ENCODE measurements at places on chromosomes 7 and 10.

GRCh38 chr10:125133696-125134482 lies 26.5 kb downstream of the CTBP2 start:
- no peak for DNase-seq

GRCh38 chr7:2880051-2880450 lies 35.9 kb upstream of the GNA12 start:
- DNase-seq = no peak

DNA sequence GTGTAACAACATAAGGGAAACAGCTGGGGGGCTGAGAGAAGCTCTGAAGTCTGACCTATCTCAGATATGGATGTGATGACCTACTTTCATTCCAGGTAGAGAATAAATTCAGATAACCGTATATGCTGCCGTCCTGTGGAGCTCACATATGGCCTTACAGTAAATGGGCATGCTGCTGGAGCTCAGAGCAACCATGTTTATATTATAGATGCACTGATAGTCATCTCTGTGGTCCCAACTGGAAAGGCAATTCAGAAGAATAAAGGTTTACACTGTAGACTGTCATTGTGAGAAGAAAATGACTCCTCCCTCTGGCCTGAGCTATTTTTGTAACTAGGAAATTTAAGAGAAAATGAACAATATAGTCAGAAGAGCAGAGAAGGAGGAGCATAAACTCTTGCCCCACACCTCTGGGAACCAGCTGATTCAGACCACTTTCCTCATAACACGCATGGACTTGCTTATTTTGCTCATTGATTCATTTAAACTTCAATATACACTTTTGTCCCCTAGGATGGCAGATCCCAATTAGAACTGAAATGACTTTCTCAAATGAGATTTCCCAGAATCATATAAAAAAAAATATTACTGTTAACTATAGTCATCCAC lies 69.9 kb upstream of the NXPH1 start:
- no peak for DNase-seq

DNA sequence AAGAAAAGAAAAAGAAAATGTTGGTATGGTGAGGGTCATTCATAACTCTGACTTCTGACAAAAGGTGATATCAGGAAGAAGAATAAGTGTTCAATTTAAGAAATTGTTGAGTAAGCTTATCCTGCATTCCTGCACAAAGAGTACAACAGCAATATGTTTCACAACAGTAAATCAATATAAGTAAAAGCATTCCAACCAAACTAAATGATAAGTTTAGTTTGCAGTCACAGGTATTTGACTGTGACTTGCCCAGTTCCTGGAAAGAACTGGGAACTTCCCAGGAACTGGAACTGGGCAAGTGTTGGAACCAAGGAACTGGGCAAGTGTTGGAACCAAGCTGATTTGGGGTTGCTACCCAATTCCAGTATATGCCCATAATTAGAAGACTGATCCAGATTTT lies 35.0 kb downstream of the NEURL1 start:
- no peak for DNase-seq

- DNase-seq = no peak
Measured at GRCh38 chr7:16875861-16876260, 5.9 kb downstream of the AGR3 start.

- DNase-seq = no peak
Measured at GRCh38 chr10:3978761-3979160, 193.8 kb upstream of the KLF6 start.

- no peak for DNase-seq
Measured at GRCh38 chr7:138299066-138299465, 161.0 kb upstream of the TRIM24 start.

- DNase-seq = no peak
Measured at GRCh38 chr7:106779877-106780276, 85.2 kb upstream of the PIK3CG start.

- DNase-seq = no peak
Measured at GRCh38 chr7:135334830-135335543, 101.3 kb downstream of the STRA8 start.

DNA sequence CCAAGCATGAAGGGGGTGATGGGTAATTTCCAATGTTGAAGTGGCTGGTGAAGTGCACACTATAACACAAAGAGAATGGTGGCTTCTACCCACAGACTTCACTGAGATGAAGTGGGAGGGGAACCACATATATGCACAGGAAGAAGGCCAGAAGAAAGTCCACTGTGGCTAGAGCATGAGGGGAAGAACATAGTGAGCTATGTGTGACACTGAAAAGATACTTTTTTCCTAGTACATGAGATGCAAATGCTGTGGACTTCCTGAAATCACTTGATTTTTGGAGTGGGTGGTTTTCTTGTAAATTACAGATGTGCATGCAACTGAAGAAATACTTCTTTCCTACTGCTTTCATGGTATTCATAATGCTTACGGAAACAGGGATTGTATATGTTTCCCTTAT lies 115.6 kb upstream of the PHYHIPL start:
- no peak for DNase-seq

- no peak for DNase-seq
Measured at GRCh38 chr7:25929448-25929847, 222.6 kb upstream of the NFE2L3 start.

DNA sequence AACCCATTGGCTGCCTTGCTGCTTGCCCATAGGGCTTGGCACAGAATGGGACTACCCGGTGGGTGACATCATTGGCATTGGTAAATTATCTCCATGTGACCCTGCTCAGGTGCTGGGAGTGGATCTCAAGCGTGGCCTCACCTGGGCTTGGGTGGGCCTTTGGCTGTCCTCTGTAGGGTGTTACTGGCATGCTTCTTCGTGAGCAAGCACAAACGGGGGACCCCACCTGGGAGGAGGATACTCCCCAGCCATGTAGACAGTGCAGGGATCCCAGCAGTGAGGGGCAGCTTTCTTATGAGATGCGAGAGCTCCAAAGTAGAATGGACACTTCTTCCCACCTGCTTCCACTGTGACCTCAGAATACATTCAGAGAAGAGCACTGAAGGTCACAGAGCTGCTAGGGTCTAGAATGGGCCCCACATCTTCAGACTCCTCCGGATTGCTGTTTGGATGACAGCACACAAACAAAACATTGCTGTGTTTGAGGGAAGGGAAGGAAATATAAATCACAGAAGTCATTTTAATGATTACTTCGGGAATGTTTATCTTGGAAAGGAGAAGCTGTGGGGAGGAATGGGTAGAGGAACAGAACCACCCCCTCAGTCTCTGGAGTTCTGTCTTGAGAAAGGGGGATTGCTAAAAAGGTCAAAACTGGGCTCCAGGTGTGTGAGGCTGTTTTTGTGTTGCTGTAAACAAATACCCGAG lies 75.9 kb downstream of the SH2D4B start:
- no peak for DNase-seq

DNA sequence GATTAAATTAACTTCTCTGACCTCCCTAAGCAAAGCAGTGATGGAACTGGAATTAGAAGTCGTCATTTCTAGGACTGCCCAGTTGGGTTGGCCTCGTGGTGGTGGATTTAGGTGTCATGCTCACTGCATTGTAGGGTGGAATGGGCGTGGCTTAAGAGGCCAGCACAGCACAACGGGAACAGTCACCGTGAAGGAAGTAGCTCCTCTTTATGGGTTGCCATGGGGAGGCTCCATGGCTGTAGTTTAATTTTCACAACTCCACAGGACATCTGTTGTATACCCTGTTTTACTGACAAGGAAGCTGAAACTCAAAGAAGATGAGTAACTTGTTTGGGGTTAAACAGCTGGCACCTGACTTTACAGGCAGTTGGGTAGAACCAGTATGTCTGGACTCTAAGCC lies 208.3 kb downstream of the CELF2 start:
- DNase-seq = no peak

DNA sequence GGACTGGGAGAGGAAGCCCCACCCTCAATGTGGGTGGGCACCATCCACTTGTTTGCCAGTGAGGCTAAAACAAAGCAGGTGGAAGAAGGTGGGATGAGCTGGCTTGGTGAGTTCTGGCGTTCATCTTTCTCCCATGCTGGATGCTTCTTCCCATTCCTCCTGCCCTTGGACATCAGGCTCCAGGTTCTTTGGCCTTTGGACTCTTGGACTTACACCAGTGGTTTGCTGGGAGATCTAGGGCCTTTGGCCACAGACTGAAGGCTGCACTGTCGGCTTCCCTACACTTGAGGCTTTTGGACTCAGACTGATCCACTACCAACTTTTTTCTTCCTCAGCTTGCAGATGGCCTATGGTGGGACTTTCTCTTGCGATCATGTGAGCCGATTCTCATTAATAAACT lies 106.3 kb downstream of the HERPUD2 start:
- DNase-seq = no peak

DNA sequence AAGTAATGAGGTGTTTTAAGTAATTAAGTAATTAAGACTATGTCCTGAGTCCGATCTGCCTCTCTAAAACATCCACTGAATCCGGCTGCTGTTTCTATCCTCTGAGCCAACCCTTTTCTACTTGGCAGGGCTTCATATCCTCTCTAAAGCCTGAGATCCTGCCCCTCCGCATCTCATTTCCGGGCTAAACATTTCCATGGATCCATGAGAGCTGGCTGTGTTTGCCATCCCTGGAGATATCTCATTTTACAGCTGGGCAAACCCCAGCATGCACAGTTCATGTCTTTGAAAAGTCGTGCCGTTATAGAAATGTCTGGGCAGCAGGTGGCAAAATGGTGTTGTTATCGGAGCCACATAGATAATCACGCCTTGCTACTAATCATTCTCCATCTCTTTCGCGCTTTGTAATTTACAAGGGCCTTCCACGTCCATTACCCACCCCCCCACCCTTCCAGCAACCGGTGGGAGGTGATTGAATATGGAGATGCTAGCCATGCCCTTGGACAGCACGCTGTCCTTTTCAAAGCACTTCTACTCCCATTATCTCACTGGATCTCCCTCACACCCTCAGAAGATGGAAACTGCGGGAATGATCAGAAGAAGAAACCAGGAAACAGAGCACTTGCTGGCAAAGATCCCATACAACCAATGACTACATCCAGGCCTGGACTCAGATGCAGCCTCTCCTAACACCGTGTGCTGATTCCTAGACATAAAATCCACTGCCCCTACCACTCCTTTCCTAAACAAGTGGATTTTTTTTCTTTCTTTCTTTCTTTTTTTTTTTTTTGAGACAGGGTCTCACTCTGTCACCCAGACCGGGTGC lies 1189.2 kb downstream of the TYW1 start:
- DNase-seq = no peak

GRCh38 chr7:146661435-146661834 lies 544.8 kb downstream of the CNTNAP2 start:
- DNase-seq = no peak

DNA sequence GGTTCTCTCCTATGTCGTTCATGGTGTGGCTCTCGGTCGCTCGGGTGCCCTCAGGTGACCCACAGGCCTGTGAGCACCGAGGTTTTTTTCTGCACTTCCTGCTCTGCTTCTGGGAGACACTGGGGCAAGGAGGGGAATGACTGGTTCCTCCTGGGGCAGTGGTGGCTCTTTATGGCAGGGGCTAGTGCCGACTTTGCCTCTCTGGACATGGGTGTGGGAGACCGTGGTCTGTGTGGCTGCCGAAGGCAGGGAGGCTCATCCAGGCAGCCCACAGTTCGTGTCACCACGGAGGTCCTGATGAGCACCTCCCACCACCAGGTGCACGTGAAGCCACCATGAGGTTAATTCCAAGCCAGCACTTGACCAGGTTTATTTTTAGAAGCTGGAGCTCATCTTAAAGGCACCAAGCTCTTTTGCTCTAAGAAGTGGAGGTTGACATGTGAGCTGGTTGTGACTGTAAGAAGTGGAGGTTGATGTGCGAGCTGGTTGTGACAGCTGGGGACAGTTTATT lies 24.7 kb upstream of the DPYSL4 start:
- no peak for DNase-seq

DNA sequence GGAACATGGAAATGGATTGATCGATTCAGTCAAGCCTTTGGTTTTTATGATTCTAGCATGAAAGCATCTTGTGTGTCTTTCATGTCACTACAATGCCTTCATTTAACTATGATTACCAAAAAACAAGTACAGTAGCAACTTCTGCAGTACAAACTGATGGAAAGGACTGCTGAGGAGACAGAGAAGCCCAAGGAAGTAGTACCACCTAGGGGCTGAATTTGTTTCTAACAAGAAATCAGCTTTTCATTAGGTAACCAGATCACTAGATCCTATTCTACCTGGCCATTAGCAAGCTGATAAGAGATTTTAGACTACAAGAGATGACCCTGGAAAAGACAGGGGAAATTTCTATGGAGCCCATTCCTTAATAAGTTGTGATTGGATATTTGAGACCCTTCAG lies 3.2 kb upstream of the IFIT1 start:
- no peak for DNase-seq

- DNase-seq = no peak
Measured at GRCh38 chr7:11923376-11923930, 91.5 kb upstream of the THSD7A start.

- no peak for DNase-seq
Measured at GRCh38 chr7:74280985-74281384, 8.2 kb upstream of the CLIP2 start.

- no peak for DNase-seq
Measured at GRCh38 chr7:54394834-54395233, 147.3 kb upstream of the VSTM2A start.

DNA sequence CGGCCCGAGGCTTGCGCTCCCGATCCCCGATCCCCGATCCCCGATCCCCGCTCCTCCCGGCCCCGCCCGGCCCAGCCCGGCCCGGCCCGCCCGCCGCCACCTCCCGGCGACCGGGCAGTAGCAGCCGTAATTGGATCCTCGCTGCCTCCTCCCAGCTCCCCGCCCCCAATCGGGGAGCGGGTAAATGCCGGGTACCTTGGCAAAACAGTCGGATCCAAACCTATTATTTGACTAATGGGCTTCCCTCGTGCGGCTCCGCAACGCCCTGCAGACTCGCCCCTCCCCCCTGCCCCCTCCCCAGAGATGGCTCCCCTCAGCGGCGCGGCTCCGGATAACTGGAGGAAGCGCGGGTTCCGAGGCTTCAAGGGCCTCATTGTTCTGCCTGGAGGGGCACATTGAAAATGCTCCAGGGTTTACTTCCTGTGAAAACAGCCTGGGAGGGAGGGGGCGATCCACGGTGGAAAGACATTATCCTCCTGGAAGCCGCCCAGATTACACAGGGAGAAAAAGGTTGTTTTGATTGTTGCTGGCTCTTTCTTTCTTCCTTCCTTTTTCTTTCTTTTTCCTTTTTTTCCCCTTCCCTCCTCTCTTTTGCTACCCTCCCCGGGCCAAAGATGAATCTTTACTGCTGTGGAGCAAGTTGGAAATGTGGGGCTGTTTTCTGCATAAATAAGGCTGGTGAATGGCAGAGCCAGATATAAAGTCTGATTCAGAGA lies 94.7 kb upstream of the ZMIZ1 start:
- DNase-seq = peak; percentile 87

DNA sequence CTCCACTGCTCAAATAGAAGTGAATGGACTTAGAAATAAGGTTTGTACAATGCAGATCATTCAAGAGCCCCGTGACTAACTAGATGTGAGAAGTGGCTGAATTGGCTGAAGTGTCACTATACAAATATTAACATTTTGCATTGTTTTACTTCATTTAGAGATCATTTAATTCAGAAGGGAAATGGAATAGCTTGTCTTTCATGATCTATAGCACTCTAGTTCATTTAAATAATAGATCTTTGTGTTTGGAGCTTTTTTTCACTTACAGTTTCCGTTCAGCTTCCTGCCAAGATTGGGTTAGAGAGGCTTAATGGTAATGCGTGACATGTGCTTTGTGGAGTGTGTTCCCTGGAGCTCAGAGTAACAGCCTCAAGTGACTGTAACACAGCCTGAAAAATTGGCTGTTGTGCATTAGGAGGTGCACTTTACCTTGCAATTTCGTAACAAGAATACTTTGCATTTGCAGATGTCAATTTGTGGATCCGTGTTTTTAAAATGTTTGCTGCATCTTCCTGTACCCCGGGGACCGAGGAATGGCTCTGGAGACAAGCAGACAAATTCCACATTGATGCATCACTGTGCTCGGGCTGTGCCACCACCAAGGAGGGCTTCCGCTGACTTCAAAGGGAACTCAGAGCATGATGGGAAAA lies 170.3 kb downstream of the NRP1 start:
- no peak for DNase-seq

Data from nucleus accumbens (tissue), 56 donors.